ENCODE measurements at places on chromosomes 16 and 17. TPM values are rescaled to one million over a fixed set of nuclear protein-coding genes. Genes with fewer than 3 reads are reported as not detected.

The CES1 gene
- 2,231 TPM for total RNA-seq

The PTX4 gene
- total RNA-seq: not detected

The KRT39 gene
- total RNA-seq: not detected

The AATK gene
- total RNA-seq: 0.31 TPM

The RRAD gene
- total RNA-seq: 0.64 TPM

The KRT32 gene
- total RNA-seq: not detected

Measured in right lobe of liver (tissue), 6 donors.